ENCODE measurements at places on chromosomes 5 and 9. TPM values are rescaled to one million over a fixed set of nuclear protein-coding genes. Genes with fewer than 3 reads are reported as not detected.

Gene OSMR
- total RNA-seq = not detected

DNA sequence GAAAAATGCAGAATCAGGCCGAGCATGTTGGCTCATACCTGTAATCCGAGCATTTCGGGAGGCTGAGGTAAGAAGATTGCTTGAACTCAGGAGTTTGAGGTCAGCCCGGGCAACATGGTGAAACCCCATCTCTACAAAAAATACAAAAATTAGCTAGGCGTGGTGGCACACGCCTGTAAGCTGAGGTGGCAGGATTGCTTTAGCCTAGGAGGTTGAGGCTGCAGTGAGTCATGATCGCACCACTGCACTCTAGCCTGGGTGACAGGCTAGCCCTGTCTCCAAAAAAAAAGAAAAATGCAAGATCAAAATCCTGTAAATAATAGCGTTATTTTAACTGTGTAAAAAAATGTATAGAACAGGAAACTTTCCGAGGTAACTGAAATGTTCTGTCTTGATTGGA lies 39.4 kb downstream of the RNF44 start:
- no peak overlapping the region for H3K4me3 ChIP-seq
- H3K36me3 ChIP-seq = peaks cover 53% of the 10 kb centered on the region
- no peak overlapping the region for H3K27ac ChIP-seq
- H3K27me3 ChIP-seq = no peaks in the 10 kb centered on the region
- no peaks in the 10 kb centered on the region for H3K4me1 ChIP-seq

- H3K4me1 ChIP-seq = no peaks in the 10 kb centered on the region
- DNase-seq = no peak
- no peak overlapping the region for H3K4me3 ChIP-seq
- H3K27ac ChIP-seq = no peak overlapping the region
These were observed 209.4 kb upstream of the RGMB start for GRCh38 chr5:98563885-98564653.

- no peaks in the 10 kb centered on the region for H3K27me3 ChIP-seq
- no peaks in the 10 kb centered on the region for H3K36me3 ChIP-seq
- H3K4me3 ChIP-seq = no peak overlapping the region
- no peak for DNase-seq
- no peak overlapping the region for H3K27ac ChIP-seq
These were observed 38.9 kb downstream of the EXD3 start for GRCh38 chr9:137383784-137384756.

Gene DOCK2
- 271 TPM for total RNA-seq

- no peak overlapping the region for H3K27ac ChIP-seq
- no peak for DNase-seq
- H3K4me3 ChIP-seq = no peak overlapping the region
- H3K36me3 ChIP-seq = peaks cover 8% of the 10 kb centered on the region
These were observed 69.3 kb downstream of the CCDC192 start for GRCh38 chr5:127772531-127772930.
